ENCODE measurements at places on chromosomes 6 and 20.

DNA sequence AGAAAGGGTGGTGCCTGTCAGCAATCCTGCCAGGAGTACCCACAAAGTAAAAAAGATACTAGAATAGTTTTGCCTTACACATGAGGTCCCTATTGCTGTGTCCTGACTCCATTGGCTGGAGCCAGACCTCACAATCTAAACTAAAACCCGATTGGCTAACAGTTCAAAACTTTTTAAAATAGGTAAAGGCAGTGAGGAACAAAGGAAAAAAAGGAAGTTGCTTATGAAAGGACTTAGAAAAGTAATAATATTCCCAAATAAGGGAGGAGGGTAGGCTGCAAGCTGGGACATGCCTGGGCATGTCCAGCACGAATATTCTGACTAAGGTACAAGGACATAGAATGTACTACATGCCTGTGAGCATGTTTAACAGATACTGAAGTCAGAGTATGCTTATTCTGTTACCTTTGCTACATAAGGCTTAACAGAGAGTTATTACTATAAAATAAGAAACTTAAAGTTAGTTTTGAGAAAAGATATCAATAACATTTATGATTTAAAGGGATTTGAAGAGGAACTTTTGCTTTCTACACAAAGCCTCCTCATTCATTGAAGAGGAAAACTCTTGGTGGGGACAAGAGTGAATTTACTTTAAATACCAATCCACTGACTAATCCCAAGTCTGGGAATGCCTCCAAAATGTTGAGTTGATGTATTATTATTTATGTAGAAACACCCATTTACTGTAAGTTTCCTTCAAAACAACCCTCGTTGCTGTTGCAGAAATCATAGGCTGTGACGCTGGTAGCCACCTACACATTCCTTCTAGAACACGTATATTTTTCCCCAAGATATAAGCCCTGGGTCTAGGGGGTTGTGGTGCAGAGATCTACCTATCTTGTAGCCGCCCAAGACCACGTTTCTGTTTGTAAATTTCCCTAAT is 8.2 kb upstream of the MTHFD1L start:
- peak; percentile 93 for DNase-seq

DNA sequence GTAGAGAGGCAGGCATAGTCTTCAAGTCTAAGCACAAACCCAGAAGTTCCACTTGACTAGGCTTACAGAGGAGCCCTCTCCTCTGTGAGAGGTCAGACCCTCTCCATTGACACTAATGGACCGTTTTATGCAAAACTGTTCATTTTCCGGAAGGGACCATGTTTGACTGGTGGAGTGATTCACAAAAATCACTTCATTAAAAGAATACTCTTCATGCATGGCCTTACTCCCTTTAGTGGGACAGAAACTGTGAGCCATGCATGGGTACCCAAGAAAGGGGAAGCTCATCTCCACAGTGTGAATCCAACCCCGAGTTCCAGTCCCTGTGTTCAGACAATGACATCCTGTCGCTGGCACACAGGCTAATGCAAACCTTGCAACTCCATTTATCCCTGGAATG is 63.2 kb downstream of the OLIG3 start:
- DNase-seq = no peak

GRCh38 chr6:130758813-130759212 is 68.4 kb upstream of the SMLR1 start:
- DNase-seq = no peak

DNA sequence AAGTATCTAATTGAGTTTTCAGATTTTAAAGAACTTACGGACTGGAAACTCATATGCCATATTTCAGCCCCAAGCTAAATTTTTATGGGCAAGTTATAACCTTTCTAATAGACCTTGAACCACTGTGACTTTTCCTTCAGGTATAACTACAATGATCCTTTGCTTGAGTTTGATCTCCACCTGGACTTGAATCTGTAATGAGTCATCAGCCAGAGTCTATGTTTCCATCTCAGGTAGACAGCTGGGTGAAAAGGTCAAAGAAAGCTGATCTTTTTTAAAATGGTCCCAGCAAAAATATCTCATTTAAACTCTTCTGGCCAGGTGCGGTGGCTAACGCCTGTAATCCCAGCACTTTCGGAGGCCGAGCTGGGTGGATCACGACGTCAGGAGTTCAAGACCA is 88.4 kb upstream of the SGK1 start:
- DNase-seq = peak; percentile 32

DNA sequence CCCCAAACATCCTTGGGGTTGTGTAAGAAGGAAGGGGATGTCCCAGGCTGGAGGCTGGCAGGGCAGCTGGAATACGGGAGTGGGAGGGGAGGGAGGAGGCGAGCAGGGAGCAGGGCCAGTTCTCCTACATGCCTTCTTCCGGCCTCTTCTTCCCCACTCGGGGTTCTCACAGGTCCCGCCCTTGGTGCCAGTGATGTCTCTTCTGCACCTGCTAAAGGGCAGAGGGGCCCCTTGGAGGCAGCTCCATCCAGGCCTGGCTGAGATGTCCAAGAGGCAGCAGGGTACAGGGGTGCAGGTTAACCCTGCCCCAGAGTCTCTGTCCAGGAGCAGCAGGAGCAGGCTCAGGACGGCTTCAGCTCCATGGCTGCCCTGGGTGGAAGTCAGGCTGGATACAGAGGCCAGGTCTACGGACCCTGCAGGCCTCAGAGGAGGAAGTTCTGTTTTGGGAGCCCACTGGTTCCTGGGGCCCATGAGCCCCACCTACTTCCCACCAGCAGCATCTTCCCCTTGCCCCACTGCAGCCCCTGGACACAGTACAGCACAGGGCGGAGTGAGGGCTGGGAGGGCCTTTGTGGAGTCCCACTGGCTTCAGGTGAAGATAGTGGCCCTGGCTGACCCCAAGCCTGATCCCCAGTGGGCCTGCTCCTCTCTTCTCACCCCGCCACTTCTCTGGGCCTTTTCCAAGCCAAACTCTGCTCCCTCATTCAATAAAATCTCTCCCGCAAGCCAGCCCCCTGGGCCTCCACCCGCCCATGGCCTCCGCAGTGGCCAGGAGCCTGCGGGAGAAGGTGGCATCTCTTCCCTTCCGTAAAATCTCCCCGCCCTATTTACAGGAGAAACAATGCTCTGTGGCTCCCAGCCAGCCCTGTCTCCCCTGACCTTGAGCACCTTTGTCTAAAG is 60.4 kb downstream of the YTHDF1 start:
- DNase-seq = no peak
